Inflammatory macrophage treated with lipopolysaccharide for 1 hour (primary cell): ENCODE measurements at places on chromosomes 1 and 21.
A peak's percentile ranks its signal among the peaks of the same experiment; 100 is the strongest.

DNA sequence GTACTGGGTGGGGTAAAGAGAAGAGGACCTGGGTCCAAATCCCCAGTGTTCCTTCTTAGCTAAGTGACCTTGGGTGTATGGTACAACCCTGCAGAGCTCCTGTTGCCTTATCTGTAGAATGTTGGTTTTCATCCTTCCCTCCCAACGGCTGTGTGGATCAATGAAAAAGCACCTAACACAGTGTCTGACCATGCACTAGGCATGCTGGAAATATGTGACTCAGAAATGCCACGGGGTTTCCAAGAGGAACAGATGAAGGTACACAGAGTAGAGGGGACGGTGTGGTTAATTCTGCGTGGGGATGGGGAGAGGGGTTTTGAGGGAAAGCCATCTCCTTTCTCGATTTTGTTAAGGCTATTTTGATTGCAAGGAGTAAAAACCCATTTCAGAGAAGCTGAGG, 8.6 kb downstream of the NIPAL3 start:
- DNase-seq, result no peak

DNA sequence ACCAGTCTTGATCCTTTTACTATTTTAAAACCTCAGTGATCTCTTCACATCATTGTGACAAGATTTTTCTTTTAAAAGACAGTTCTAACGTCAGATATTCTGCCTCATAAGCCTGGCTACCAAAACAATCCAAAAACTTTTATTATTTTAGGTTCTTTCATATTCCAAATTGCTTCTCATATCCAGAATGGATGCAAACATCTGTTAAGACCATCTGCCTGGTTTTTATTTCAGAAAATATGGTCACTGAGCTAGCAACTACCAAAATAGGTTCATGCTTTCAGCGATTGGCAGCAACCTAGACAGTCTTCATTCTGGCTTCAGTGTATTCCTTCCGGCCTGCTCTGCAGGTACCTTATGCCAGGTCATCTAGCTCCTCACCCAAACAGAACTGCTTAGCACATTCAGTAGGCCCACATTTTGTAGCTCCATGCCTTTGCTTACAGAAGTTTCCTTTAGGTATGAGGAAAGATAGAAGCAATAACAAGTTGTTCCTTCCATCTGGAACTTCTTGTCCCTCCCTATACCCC, 59.0 kb upstream of the CACYBP start:
- DNase-seq, result no peak

GRCh38 chr1:2632561-2633361, at the start of gene MMEL1:
Gene MMEL1 (minus strand): TSS chr1:2633016. CDS start chr1:2629484, 3,532 bp downstream.
- DNase-seq, result no peak

DNA sequence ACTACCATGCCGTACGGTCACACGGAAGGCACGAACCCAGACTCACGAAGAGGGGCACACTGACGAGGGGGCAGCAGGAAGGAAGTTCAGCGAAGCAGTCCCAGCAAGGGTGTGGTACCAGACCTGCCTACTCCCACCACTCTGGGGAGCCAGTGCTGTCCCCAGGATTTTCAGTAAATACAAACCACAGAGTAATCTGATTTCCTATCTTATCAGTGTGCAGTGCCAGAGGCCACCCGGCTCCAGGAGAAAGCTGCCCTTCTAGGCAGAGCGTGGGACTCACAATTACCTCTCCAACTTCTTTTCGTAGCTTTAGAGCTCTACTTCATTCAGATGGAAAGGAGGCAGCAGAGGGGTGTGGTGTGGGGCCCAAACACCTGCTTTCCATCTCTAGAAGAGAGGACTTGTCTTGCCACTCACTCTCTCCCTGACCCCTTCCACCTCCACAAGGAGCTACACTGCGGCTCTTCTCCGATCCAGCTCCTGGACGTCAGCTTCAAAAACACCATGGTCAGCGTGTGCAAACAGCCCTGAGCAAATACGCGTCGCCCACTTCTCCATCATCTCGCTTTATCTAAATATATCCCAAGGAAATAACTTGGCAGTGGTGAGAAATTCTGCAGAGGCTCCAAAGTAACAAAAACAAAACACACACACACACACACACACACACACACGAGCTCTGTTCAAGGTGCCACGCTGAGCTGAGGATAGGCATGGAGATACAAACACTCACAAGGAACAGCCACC, 98.5 kb downstream of the MRPL37 start:
- no peak for DNase-seq

GRCh38 chr1:61093525-61094137, 11.3 kb downstream of the NFIA start:
- no peak for DNase-seq

DNA sequence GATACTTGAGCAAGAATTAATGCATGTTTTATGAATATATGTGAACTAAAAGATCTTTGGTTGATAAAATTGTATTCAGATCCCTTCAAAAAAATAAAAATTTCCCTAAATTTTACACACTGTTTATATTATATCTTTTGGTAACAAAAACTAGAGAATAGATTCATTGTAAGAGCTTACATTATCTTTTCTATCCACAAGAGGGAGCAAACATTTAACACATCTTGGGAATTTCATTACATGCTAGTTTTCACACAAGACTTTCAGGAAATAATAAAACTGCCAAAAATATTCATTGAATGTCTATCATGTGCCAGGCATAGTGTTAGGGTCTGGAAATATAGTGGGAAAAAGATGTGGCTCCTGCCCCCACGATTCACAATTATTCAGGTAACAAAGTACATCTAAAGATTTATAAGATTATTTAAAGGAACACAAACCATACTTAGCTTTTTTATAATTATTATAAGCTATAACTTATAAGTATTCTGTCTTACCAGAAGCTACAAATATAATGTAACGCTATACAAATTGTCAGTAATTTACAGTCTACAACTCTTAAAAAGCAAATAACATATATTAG, 30.6 kb downstream of the FAF1 start:
- DNase-seq, result peak; percentile 65

DNA sequence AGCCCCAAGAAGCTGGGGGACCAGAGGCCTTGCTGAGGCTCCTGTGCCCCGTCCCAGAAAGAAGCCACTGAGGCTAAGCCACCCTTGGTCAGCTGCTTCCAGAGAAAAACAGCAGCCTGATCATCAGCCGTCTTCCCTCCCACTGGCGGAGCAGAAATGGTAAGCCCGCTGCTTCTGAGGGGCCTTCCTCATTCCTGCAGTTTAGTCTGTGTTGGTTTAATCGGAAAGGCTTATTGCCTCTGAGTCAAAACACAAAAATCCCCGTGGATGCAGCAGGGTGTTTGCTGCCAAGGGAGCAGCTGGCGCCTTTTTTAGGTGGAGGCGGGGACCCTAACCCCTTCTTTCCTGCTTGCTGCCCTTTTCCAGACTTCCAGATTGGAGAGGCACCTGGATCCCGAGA, 33.9 kb downstream of the SPSB1 start:
- no peak for DNase-seq

- DNase-seq, result peak; percentile 3
These were observed 1646.5 kb downstream of the MRPL39 start for GRCh38 chr21:23960769-23961168.

- DNase-seq, result no peak
These were observed 880.2 kb downstream of the LTN1 start for GRCh38 chr21:28112511-28112910.

DNA sequence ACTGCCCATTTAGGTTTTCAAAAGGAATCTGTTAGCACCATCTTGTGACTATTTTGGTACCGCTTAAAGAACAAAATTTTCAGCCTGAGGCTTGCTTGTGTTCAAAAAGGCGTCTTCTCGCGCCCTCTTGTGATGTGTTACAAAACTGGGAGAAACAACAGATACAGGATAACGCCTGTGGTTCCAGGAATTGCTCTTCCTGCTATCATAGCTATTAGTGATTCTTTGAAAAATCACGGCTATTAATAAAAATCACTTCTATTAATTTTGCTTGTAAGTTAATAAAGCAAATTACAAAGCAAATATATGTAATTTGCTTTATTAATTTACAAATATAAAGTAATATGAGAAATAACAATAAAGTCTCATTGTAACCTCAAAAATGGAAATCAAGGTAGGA, 82.2 kb upstream of the ABCD3 start:
- peak; percentile 64 for DNase-seq

DNA sequence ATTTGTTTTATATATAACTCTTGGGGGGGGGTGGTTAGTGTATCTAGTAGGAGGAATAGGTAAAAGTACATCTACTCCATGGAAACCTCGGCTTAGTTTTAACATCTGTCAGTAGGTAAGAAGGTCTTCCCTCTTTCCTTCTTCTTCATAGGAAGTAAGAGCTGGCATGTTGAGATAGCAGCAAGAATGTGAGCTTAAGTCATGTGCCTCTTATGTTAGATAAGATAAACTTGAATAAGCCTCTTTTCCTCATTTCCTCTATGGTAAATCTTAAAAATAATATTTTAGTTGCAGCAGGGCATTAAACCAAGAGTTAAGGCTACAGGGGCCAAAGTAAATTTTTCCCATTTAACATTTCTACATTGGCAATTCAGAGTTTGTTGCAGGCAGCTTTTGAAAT, 100.4 kb downstream of the MAP3K21 start:
- DNase-seq, result no peak

- no peak for DNase-seq
These were observed 6.4 kb downstream of the HUNK start for GRCh38 chr21:31879241-31879650.

- DNase-seq, result no peak
These were observed 1.3 kb upstream of the PLD5 start for GRCh38 chr1:242525769-242526168.

- DNase-seq, result no peak
These were observed 356.8 kb downstream of the LMO4 start for GRCh38 chr1:87685311-87686135.

GRCh38 chr1:232149287-232150201, 480.4 kb downstream of the SIPA1L2 start:
- DNase-seq, result no peak

- no peak for DNase-seq
These were observed 19.8 kb downstream of the NCF2 start for GRCh38 chr1:183570451-183570850.

DNA sequence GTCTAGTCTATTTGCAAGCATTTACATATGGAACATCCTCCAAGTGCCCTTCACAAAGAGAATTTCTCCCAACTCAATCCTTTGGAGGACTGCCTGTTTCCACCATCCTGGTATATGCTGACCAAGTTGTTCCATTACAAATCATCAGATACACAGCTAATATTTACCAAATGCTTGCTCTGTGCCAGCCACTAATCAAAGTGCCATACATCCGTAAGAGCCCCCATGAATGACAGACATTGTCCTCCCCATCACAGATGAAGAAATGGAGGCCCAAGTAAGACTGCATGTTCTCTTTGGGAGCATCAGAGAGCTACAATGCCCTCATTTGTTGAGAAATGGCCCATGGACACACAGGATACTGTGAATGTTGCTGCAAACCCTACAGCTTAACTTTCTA, 130.0 kb upstream of the BACE2 start:
- DNase-seq, result no peak

DNA sequence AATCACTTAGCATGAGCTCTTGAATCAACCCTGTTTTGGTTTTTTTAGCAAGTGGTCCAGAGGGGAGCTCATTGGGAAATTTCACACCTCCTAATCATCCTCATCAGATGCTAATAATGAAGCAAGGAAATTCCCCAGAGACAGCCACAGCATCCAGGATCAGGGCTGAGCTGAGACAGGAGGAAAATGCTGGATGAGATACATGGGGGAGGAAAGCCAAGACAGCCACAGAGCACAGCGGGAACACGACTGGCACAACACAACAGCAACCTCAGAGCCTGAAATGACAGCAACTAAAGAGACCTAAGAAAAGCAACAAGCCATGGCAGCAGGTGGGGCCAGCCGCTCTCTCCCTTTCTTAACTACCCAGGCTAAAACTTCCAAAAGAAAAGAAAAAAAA, 70.4 kb downstream of the UBR4 start:
- peak; percentile 2 for DNase-seq

DNA sequence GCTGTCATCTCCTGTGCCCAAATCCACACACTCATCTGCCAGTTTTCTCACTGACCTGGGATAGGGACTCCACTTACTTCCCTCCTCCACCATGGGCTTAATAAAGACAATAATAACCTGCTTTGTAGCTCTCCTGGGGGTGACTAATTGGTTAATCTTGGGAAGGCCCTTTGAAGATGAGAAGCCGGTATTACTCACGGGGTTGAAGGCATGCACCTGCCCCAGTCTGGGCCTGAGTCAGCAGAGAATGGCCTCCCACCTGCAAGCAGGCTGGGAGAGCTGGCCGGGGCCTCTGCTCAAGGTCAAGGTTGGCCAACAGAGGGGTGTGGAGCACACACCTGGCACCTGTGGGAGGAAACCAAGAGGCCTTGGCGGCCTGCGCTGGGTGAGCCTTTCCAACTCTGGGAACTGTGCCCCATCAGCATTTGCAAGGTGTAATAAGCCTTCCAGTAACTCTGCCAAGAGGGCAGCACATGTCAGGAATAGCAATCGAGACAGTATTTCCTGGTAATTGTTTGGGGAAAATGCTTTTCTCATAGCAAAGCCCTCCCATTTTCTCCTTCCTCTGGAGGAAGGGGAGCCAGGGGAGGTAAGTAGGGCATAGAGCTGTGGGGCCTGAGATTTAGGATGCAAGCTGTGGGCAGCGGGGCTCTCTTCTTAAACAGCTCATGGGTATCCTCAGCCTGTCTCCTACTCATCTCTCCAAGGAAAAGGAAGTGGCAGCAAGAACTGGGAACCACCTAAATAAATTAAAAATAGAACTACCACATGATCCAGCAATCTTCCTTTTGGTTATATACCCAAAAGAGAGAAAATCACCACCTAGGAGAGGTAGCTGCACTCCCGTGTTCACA, 49.0 kb downstream of the TOMM20 start:
- peak; percentile 67 for DNase-seq

- DNase-seq, result no peak
These were observed 25.1 kb upstream of the CPLANE2 start for GRCh38 chr1:16262067-16262466.

GRCh38 chr1:48470950-48471690, 884 bp downstream of the SPATA6 start:
- peak; percentile 9 for DNase-seq

DNA sequence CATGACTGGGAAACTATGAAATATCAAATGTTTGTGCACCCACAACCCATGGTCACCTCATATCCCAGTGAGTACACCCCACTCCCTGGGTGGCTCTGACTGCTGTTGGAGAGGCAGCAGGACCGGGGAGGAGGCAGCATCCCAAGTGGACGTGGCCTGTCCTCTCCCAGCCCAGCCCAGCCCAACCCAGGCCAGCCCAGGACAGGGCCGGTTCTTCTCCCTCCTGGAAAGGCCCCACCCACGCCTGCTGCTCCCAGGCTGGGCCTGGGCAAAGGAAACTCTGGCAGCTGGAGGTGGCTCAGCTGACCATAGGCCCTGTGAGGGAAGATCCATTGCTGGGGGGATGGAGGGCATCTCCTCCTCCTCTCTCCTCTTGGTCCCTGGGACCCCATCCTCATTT, 19.1 kb downstream of the MATN1 start:
- DNase-seq, result peak; percentile 53

GRCh38 chr1:94284476-94284875, 47.1 kb upstream of the ARHGAP29 start:
- no peak for DNase-seq
